Esophagus squamous epithelium (tissue), 5 donors: ENCODE measurements at places on chromosomes 11 and 22.

DNA sequence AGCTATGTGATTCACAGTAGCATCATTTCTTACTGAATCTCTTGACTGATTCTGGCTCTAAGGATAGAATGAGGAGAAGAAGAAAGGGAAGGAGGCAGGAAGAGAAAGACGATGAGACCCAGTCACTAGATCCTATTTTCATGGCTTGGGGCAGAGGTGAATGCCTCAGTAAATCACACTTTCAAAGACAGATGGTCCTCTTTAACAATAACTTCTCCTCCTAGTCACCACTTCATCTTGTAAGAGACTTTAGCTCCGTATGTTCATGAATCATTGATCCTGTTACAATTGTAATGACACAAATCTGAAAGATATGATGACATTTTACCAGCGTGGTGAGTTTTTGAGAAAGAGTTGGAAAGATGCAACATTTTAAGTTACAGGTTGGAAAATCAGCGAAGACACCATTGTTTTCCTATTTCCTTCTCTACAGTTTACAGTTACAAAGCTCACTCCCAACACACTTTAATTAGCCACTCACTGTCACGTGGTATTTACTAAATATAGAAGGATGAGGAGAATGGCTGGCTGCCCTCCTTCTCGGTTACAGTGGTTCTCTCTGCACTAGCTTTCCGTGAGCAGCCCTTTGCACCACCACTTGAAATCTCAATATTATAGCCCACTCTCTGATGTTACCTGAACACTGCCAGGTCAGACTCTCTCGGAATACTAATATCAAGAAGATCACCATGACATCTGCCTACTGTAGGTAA, 205.8 kb downstream of the CADM1 start:
- no peaks in the 10 kb centered on the region for H3K4me1 ChIP-seq
- H3K36me3 ChIP-seq, result no peaks in the 10 kb centered on the region
- DNase-seq, result no peak

GRCh38 chr22:37920126-37920525, 14.0 kb downstream of the MICALL1 start:
- peak overlapping the region; percentile 30 for H3K27ac ChIP-seq
- peaks cover 12% of the 10 kb centered on the region for H3K4me1 ChIP-seq
- no peak overlapping the region for H3K4me3 ChIP-seq
- no peak for DNase-seq

DNA sequence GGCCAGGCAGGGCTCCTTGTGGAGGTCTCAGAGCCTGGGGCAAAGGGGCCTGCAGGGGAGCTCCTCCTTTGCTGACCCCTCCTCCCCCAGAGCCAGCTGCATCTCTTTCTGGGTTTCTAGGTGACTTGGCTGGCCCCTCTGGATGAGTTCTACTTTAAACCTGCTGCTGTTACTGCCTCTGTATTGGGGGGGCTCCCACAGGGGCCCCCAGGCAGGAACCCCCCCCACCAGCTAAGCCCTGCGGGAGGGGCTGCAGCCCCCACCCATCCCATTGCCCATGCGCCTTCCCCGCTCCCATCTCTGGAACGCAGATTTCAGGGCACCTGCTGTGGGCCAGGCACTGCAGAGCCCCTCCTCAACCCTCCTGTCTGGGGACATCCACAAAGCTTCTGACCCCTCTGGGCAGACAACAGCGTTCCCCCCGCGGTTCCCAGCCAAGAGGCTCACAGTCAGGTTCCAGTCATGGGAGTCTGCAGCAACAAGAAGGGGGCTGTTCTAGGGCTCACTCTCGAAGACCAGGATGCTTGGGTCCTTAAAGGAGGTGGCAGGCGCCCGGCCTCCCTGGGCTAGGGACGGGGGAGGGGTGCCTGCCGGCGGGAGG, 815 bp upstream of the PLCB3 start:
- H3K4me1 ChIP-seq, result peaks cover 33% of the 10 kb centered on the region
- H3K27ac ChIP-seq, result peak overlapping the region; percentile 81
- H3K36me3 ChIP-seq, result no peaks in the 10 kb centered on the region
- H3K27me3 ChIP-seq, result no peaks in the 10 kb centered on the region

DNA sequence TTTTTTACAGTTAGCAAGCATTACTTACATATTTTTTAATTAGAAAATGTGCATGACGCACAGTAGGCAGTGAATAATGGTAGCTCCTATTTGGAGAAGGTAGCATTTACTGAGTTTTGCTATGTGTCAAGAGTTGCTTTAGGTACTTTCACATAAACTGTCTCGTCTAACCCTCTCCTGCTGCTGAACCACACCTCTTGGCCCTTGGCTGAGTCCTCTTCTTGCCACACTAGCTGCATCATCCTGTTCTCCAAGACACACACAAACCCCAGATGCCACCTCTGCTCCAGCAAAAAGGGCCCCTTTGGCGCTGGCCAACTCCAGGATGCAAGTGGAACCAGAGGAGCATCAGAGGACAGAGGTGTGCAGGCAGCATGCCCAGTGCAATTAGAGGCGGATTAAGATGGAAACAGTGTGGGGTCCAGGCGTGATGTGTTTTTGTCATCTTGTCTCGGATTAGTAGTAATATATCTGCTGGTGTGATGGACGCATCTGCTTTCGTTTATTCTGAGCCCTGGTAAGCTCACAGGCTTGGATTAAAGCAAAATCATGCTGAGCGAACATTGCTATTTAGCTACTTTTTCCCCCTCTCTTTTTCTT, 367.0 kb upstream of the CADM1 start:
- H3K27ac ChIP-seq, result no peak overlapping the region
- H3K4me1 ChIP-seq, result no peaks in the 10 kb centered on the region
- H3K27me3 ChIP-seq, result no peaks in the 10 kb centered on the region
- DNase-seq, result no peak
- H3K4me3 ChIP-seq, result no peak overlapping the region

DNA sequence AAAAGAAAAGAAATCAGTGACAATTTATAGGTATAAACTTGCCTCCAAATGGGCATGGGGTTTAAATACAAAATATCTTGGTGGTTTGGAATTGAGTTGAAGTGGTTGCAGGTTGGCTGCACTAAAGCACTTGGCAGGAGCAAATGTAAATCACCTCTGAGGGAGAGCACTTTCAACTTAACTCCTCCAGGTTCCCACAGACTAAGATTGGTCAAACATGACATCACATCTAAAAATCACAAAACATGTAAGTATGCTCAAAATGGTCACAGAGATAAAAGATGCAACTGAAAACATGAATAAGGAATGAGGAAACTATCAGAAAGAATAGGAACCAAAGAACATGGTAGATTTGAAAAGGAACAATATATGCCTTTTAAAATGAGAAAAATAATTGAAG, 12.3 kb upstream of the SHANK3 start:
- H3K27me3 ChIP-seq, result no peaks in the 10 kb centered on the region
- H3K36me3 ChIP-seq, result no peaks in the 10 kb centered on the region
- no peak for DNase-seq
- H3K4me3 ChIP-seq, result no peak overlapping the region

DNA sequence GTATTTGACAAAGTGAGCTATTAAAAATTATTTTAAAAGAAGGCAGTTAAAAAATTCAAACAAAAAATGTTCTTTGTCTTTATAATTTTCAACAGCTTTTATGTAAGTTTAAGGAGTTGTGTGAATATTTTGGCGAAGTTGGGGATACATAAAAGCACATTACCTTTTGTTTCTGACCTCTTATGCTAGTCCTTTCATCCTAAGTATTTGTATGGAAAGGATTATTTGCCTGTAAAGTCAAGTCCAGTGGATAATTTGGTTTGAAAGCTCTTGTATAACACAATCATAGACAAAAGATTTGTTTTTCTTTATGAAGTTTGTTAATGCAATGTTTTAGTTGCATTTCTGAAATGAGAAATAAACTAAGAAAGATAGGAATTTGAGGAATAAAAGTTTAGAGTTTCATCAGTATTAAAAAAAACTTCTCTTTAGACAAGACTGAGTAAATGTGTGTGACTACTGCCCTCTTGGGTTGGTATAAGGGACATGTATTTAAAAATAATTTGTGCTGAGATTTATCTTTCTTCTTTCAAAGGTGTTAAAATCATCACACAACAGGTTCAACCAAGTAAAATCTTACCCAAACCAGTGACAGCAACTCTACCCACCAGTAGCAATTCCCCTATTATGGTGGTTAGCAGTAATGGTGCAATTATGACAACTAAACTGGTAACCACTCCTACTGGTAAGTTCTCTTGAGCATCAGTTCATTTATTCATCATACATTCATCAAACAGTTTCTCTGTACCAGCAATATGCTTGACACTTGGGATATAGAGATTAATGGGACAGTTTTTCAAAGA, 68.2 kb downstream of the EMSY start:
- H3K27ac ChIP-seq, result no peak overlapping the region
- H3K4me3 ChIP-seq, result no peak overlapping the region
- no peak for DNase-seq
- H3K36me3 ChIP-seq, result no peaks in the 10 kb centered on the region
- H3K27me3 ChIP-seq, result no peaks in the 10 kb centered on the region
- H3K4me1 ChIP-seq, result no peaks in the 10 kb centered on the region

DNA sequence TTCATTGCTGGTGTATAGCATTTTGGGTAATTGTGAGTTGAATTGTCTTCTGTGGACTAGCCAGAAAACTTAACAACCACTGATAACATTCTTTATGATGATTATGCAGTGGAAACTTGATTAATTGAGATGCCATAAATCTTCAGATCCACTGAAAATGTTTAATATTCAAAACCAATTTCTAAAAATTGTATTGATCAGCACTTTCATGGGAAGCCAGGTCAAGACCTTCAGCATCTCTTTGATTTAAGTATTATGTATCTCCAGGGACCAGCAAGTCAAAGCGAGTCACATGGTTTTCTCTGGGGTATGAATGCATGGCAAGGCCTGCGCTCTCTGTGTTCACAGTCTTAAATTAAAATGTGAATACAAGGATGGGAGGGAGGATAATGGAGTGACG, 596.9 kb downstream of the OPCML start:
- DNase-seq, result no peak
- no peak overlapping the region for H3K4me3 ChIP-seq
- H3K27ac ChIP-seq, result no peak overlapping the region

DNA sequence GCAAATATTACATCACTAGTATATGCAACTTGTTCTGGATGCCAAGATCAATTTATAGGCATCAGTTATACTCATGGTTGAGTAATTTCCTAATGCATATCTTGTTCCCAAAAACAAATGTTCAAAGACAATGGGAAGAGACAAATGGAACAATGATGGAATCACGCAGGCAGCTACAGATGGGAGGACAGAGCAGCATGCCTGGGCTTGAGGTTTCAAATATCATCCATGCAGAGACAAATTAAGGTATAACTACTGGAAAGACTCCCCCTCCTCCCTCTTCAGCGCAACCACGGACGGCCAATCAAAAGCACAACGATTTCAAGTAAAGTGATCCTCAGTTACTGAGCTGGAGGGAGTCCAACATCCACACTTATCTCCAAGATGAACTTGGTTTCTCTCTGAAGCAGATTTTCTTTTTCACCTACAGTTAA, 106.8 kb downstream of the CCDC83 start:
- H3K4me3 ChIP-seq, result no peak overlapping the region
- no peaks in the 10 kb centered on the region for H3K4me1 ChIP-seq
- no peaks in the 10 kb centered on the region for H3K27me3 ChIP-seq
- DNase-seq, result no peak
- peaks cover 98% of the 10 kb centered on the region for H3K36me3 ChIP-seq

GRCh38 chr11:117546431-117547194, 219.0 kb downstream of the CEP164 start:
- H3K4me1 ChIP-seq, result no peaks in the 10 kb centered on the region
- no peak overlapping the region for H3K4me3 ChIP-seq
- no peak for DNase-seq
- H3K27me3 ChIP-seq, result peaks cover 33% of the 10 kb centered on the region

GRCh38 chr11:1936072-1936780, 10.9 kb upstream of the MRPL23 start:
- DNase-seq, result no peak
- H3K36me3 ChIP-seq, result no peaks in the 10 kb centered on the region
- no peak overlapping the region for H3K27ac ChIP-seq
- H3K4me1 ChIP-seq, result peaks cover 18% of the 10 kb centered on the region
- no peaks in the 10 kb centered on the region for H3K27me3 ChIP-seq

- no peak for DNase-seq
- H3K36me3 ChIP-seq, result no peaks in the 10 kb centered on the region
- no peak overlapping the region for H3K4me3 ChIP-seq
- no peaks in the 10 kb centered on the region for H3K27me3 ChIP-seq
- H3K4me1 ChIP-seq, result no peaks in the 10 kb centered on the region
These were observed 59.3 kb upstream of the IZUMO1R start for GRCh38 chr11:94245121-94245520.

DNA sequence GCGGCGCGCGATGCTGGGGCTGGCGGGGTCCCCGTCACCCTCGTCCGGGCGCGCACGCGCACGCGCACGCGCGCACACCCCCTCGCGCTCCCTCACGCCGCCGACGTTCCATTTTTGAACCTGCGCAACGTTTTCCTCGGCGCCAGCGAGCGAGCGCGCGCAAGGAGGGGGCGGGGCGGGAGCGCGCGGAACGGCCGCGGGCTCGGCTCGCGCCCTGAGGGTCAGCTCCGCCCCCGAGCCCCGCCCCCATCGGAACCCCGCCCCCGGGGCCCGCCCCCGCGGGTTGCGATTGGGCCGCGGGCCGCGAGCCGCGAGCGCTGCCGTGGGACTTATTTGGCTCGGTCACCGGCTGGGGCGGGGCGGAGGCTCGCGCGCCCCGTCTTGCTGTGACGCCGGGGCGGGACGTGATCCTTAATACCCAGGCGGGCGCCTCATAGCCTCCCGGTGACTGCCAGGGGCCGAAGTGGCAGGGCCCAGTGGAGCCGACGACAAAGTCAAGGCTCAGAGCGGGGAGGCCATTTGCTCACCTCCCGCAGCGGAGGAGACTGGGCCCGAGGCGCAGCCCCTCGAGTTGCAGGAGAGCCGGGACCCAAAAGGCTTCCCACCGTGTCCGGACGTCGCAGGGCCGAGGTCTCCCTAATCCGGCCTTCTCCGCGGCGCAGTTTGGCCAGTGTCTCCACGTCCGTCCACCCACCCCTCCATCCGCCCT, at the start of gene CBX7:
TSS of gene CBX7 (minus strand) at position 170 of the 709 bp plus-strand sequence. CDS start 236 bp downstream, outside the sequence.
- peak within 1 kb of the TSS; percentile 98 for H3K27ac ChIP-seq
- peak within 1 kb of the TSS; percentile 97 for H3K4me3 ChIP-seq
- peak; percentile 67 for DNase-seq
- H3K36me3 ChIP-seq, result peaks cover 15% of the 10 kb centered on the region

DNA sequence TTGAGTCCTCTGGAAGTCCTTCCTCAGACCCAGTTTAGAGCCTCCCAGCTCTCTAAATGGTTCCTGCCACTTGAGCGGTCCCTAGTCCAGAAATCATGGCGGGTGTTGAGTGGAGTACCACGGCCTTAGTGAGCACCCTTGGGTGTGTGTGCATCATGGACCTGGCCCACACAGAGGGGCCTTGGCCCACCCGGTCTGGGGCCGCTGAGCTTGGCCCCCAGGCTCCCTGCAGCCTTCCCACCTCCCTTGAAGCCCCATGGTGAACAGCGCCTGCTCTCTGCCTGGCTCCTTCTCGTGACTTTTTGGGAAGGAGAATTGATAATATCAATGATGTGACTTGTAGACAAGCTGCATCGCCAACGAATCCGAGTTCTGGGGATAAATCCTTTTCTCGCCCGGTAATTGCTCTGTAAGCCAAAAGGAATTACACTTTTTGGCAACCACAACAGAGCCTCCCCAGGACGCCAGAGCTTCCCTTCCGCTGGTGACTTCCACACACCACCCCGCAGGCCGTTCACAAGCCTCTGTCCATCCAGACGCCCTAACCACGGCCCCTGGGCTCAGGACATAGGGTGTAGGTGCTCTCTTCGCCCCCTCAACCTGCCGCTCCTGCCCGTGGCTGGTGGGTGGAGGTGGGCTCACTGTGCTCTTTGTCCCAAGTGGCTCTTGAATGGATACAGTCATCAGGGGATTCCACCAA, 93.8 kb downstream of the NECTIN1 start:
- DNase-seq, result no peak
- no peaks in the 10 kb centered on the region for H3K27me3 ChIP-seq
- no peak overlapping the region for H3K27ac ChIP-seq

- peak overlapping the region; percentile 74 for H3K27ac ChIP-seq
- peaks cover 57% of the 10 kb centered on the region for H3K4me1 ChIP-seq
- no peak overlapping the region for H3K4me3 ChIP-seq
These were observed 38.3 kb upstream of the NNMT start for GRCh38 chr11:114257621-114258558.
